ENCODE measurements at places on chromosomes 12 and 14.

DNA sequence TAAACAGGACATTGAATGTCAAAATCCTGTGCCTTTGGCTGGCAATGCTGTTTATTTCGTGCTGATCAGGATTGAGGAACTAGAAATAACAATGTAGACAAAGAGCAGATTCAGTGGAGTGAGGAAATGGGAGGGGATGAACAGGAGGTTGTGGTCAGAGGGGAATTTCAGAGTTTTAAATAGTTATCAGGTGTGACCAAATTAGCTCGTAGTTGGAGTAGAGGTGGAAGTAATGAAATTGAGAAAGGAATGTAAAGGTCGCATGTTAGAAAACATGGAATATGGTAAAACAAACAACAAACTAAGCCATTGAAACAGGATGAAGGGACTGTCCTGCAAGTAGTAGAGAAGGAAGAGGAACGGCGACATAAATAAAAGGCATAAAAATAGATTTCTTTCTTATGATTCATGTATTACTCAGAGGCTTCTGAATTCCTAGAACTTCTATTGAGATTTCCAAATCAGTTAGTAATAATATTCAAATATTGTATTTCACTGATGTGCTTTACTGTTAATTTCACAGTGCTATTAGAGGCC, 9.5 kb upstream of the SAV1 start:
- DNase-seq, result no peak

- no peak for DNase-seq
These were observed 190.4 kb upstream of the BCL2L14 start for GRCh38 chr12:11880381-11880780.

GRCh38 chr12:82593901-82594396, 92.8 kb upstream of the TMTC2 start:
- DNase-seq, result no peak

DNA sequence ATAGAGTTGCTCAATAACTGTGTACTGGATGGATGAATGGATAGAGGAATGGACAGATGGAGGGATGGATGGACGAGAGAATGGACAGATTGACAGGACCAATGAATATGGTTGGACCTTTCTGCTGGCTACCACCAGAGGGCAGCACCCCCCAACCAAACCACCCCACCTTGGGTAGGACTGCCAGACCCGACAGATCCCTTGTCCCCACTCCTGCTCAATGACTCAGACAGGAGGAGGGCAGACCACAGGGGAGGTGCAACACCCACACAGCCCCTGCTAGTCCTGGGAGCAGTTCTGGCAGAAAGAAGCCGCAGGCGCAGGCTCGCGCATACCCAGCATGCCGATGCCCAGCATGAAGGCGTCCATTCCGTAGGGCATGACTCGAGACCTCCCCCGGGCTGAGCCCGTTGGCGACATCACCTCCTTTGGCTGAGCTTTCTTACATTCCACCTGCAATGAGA, 12.4 kb downstream of the MSI1 start:
- DNase-seq, result peak; percentile 76

GRCh38 chr12:116427200-116427930, 131.8 kb upstream of the MAP1LC3B2 start:
- no peak for DNase-seq

DNA sequence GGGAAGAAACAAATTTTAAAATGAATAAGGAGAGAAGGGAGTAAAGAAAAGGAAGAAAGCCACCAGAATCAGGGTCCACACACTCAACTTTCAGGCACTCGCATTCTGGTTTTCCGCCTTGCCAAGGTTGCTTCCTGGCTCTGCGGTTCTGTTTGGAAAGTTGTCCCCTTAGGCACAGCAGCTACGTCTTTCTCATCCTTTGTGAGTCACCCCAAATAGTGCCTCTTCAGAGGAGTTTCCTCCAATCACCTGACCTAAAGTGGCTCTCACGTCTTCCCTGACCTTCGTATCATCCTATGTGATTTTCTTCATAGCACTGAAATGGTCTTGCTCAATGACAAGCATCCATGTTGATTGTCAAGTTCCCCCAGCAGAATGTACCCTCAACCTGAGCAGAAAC, 99.5 kb upstream of the TMCC3 start:
- DNase-seq, result no peak

DNA sequence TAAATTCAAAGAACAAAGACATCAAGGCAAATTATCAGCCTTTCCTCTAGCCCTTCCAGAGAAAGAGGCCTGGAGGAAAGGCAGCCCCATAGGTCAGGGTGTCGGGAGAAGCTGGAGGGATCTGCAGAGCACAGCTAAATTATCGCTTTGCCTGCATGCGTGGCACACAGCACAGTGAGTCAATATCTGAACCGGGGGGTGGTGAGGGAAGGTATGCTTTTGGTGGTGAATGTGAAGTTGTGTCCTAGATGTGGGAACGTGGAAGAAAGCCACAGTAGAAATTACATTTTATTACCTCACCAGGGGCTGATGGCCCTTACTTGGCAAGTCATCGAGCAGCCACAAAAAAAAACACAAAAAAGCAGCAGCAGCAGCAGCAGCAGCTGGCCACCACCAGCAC, 243.2 kb downstream of the EGLN3 start:
- no peak for DNase-seq

DNA sequence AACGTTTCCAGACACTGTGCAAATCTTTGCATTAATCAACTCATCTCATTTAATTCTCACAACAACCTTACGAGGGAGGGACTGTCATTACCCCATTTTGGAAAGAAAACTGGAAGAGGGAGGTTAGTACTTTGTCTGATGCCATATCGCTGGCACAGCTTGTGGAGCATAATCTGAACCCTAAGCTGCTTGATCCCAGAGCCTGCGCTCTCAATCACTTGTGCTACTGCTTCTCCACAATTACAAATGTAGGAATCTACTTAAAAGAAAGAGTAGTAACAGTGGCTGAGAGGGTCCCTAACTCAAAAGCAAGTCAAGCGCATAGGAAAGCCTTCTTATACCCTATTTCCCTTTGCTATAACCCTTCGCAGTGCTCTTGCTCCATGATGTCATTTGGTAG, 3.2 kb downstream of the EFS start:
- DNase-seq, result no peak

DNA sequence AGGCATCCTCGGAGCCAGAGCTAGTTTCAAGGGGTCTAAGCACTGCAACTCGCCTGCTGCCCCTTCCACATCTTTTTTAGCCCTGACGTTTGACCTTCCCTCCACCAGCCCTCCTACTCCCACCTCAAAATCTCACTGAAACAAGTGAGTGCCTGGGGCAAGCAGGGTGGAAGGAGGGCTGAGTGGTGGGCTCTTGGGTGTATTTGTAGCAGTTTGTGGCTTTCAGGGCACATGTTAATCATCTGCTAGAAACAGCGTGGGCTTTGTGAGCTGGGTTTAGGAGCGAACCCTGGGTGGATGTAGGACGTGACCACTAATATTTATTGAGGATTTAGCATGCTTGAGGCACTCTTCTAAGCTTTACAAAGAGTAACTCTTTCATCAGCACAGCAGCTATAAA, 390.3 kb downstream of the GRIN2B start:
- DNase-seq, result no peak

DNA sequence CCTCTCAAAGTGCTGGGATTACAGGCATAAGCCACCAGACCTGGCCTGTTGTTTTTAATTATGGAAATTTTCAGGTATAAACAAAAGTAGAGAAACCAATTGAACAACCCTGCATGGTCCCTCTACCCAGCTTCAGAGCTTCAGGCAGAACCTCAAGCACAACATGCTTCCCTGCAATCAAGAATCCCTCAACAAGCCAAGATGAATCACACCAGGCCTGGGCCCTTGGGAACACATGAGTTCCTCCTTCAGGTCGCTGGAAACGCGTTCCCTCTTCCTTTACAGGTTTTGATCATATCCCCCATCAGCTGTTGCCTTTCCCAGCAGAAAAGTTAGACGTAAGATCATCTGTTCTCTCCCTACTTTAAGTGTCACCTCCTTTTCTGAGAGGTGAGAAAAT, 20.5 kb upstream of the CORO1C start:
- DNase-seq, result no peak

DNA sequence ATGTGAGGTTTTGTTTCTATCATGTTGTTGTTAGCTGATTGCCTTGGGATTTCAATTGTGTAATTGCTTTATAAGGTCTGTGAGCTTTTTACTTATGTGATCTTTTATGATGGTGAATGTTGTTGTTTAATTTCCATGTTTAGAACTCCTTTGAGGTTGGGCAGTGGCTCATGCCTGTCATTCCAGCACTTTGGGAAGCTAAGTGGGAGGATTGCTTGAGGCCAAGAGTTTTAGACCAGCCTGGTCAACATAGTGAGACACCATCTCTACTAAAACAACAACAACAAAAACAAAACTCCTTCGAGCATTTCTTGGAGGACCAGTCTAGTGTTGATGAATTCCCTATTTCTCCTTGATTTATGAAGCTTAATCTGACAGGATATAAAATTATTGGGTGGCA, 102.1 kb upstream of the PMCH start:
- no peak for DNase-seq

- no peak for DNase-seq
These were observed 56.4 kb downstream of the LRRC74A start for GRCh38 chr14:76882651-76883050.

DNA sequence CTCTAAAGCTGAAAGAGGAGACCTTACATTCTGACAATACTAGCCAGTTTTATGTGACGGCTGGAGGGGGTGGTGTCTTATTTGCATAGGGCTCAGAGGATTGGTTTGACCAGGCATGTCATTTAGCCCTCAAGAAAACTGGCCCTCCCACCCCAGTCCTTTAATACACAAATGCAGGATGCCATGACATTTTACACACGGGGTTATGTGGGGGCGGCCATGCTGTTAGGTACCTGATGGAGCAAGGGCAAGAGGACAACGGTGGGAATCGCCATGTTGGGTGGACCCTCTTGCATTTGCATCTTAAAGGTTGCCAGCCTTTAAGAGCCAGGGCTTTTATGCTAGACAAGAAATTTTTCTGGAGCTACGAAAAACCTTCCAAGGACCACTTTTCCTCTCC, 23.3 kb downstream of the MDM2 start:
- no peak for DNase-seq

- DNase-seq, result no peak
These were observed 59.2 kb downstream of the AACS start for GRCh38 chr12:125124320-125124966.

Data from stimulated activated CD4-positive, alpha-beta T cell treated with anti-CD3 and anti-CD28 coated beads, Interleukin-4, amount 100 ng/mL, for 1 hour (primary cell).